ENCODE measurements at places on chromosomes 5 and 9.

DNA sequence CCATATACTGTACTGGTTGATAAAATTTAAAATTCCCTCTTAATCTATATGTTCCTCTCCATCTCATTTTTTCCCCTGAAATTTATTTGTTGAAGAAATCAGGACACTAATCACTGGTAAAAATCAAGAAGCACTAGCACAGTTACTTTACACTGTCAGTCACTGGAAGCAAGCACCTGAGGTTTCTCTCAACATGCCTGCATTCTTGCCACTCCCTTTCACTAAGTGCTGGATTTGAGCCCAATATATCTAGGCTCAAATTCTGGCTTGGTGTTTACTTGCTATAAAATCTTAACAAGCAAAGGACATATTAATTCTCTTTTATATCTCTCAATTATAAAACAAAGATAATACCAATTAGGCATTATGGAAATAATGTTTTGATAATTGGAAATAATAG, 58.6 kb downstream of the DIAPH1 start:
- DNase-seq: no peak

DNA sequence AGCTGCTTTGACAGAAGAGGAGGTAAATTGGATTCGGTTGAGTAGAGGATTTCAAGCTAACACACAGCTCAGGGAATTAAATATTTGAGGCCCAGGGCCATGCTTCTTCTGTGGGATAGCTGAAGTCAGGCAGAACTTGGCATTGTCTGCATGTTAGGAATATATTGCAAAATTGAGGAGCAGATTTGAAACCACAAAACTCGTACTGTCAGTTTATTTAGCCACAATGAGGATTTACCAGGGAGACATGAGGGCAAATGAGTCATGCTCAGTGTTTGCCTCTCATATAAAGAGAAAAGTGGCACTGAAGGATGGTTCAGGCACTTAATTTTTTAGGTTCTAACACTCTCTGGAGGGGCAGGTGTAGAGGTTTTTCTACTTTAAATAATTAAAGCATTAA, 83.0 kb upstream of the PRLR start:
- DNase-seq: no peak

- no peak for DNase-seq
Observed at GRCh38 chr9:86449246-86449645, 95.0 kb upstream of the TUT7 start.

GRCh38 chr9:133711428-133712220, 26.5 kb downstream of the SARDH start:
- no peak for DNase-seq

DNA sequence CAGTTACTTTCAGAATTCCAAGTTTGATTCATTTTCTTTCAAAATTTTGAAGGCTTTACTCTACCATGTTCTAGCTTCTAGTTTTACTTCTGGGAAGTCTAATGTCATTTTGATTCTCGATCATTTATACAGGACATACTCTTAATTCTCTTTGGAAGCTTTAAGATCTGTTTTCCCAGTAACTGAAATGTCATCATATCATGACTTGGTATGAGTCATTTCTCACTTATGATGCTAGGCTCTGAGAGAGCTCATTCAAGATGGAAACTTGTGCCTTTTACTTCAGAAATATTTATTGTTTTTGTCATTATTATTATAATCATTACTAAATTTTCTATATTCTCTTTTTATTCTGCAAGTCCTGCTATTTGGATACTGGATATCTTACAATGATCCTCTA, 222.3 kb downstream of the PARP8 start:
- no peak for DNase-seq
